ENCODE measurements at places on chromosomes 7 and 10. TPM values are rescaled to one million over a fixed set of nuclear protein-coding genes. Genes with fewer than 3 reads are reported as not detected.

Gene GIMAP5
- total RNA-seq, result not detected

Gene ADAP1
- 4.4 TPM for total RNA-seq

Gene RPEL1
- total RNA-seq, result not detected

Gene LBX1
- total RNA-seq, result not detected

Gene MEOX2
- 28.3 TPM for total RNA-seq

Gene SP8
- not detected for total RNA-seq

Gene NUDT13
- total RNA-seq, result 1.1 TPM

Gene GDF2
- not detected for total RNA-seq

Gene MSS51
- total RNA-seq, result 2.1 TPM

Gene MAGI2
- 9.8 TPM for total RNA-seq

Gene FAM241B
- 0.39 TPM for total RNA-seq

Gene LRRC4
- total RNA-seq, result 0.03 TPM

Gene PNLIPRP3
- total RNA-seq, result not detected

Gene HHEX
- total RNA-seq, result 9.2 TPM

Gene CTTNBP2
- 1.2 TPM for total RNA-seq

Gene DPP6
- total RNA-seq, result not detected

Gene ASB15
- total RNA-seq, result not detected

Gene CRYGN
- not detected for total RNA-seq

Gene HOXA7
- 0.13 TPM for total RNA-seq

Gene ARMC10
- total RNA-seq, result 44.2 TPM

Gene PLA2G12B
- not detected for total RNA-seq

Gene MEST
- total RNA-seq, result 262 TPM

Gene FAM24B
- total RNA-seq, result 2.2 TPM

Gene SNCG
- total RNA-seq, result 13.0 TPM

Gene SLK
- total RNA-seq, result 40.9 TPM

Gene TMEM178B
- 2.3 TPM for total RNA-seq

Gene SLC13A1
- not detected for total RNA-seq

Gene KCNH2
- total RNA-seq, result 0.79 TPM

Gene AKR1C1
- 79.3 TPM for total RNA-seq

Gene MYH16
- not detected for total RNA-seq

Gene CARD11
- not detected for total RNA-seq

Gene CHRM2
- total RNA-seq, result 3.0 TPM

Gene PVRIG
- total RNA-seq, result not detected

Gene CALML5
- not detected for total RNA-seq

Gene ITGB8
- total RNA-seq, result 95.7 TPM

Gene PTEN
- 127 TPM for total RNA-seq

Gene GPR37
- total RNA-seq, result 1.5 TPM

Gene LRWD1
- total RNA-seq, result 26.1 TPM

Gene MICU1
- total RNA-seq, result 54.5 TPM

Gene SGCE
- total RNA-seq, result 116 TPM

Gene HELLS
- 12.2 TPM for total RNA-seq

Gene LGI1
- 0.13 TPM for total RNA-seq

Gene FAM131B
- total RNA-seq, result 3.2 TPM

Gene CALCR
- not detected for total RNA-seq

Gene REEP3
- total RNA-seq, result 85.4 TPM

Gene ZYX
- 62.0 TPM for total RNA-seq

Gene MYO3A
- not detected for total RNA-seq

Gene NUTM2E
- not detected for total RNA-seq

Gene NEUROG3
- total RNA-seq, result not detected

Gene NUTM2B
- 0.39 TPM for total RNA-seq

Gene WNT8B
- not detected for total RNA-seq

Gene FBXO24
- 0.13 TPM for total RNA-seq

Gene PCGF6
- total RNA-seq, result 8.3 TPM

Gene EXOC4
- total RNA-seq, result 151 TPM

Gene RTKN2
- total RNA-seq, result 3.3 TPM

Gene PMPCB
- 59.2 TPM for total RNA-seq
